ENCODE measurements at places on chromosomes 2 and 18.

GRCh38 chr2:26922405-26923188 lies 47.8 kb upstream of the MAPRE3 start:
- DNase-seq: peak; percentile 32

GRCh38 chr18:34128436-34128835 lies 96.3 kb downstream of the NOL4 start:
- DNase-seq: no peak

DNA sequence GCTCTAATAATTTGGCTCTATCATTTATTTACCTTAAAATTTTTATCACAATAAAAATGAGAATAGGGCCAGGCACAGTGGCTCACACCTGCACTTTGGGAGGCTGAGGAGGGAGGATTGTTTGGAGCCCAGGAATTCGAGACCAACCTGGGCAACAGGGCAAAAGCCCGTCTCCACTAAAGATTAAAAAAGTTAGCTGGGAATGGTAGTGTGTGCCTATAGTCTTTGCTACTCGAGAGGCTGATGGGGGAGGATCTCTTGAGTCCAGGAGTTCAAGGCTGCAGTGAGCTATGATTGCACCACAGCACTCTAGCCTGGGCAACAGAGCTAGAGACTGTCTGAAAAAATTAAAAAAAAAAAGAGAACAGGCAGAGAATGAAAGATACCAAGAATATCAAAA lies 5.7 kb downstream of the MPHOSPH10 start:
- DNase-seq: no peak

DNA sequence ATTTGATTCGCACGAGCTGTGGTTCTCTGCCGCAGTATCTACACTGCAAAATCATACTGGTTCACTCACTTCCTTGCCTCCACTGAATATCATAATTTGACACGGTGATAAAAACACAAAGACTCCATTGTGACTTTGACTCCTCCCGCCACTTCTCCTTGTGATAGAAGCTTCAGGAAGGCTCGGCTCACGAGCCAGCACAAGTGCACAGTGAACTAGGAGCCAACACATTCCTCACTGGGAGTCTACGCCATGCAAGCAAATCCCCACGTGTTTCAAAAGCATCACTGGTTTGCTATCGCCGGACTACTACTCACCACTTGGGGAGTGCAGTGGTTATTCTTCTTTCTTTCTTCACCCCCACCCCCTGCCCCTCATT lies 293.3 kb upstream of the PARD3B start:
- no peak for DNase-seq

- DNase-seq: no peak
Measured at GRCh38 chr2:180456801-180457200, 449.7 kb upstream of the CWC22 start.

- no peak for DNase-seq
Measured at GRCh38 chr2:54611830-54612545, 111.5 kb upstream of the EML6 start.

Measured in stimulated activated CD4-positive, alpha-beta T cell treated with anti-CD3 and anti-CD28 coated beads, Interleukin-4, amount 100 ng/mL, for 1 hour (primary cell).